ENCODE measurements at places on chromosomes 1 and 21. TPM values are rescaled to one million over a fixed set of nuclear protein-coding genes. Genes with fewer than 3 reads are reported as not detected.

The WNT4 gene
- not detected for total RNA-seq

GRCh38 chr1:14190508-14190907 lies 408.0 kb upstream of the KAZN start:
- DNase-seq: no peak
- no peak overlapping the region for H3K4me3 ChIP-seq
- H3K4me1 ChIP-seq: no peaks in the 10 kb centered on the region
- no peaks in the 10 kb centered on the region for H3K27me3 ChIP-seq
- H3K27ac ChIP-seq: no peak overlapping the region

DNA sequence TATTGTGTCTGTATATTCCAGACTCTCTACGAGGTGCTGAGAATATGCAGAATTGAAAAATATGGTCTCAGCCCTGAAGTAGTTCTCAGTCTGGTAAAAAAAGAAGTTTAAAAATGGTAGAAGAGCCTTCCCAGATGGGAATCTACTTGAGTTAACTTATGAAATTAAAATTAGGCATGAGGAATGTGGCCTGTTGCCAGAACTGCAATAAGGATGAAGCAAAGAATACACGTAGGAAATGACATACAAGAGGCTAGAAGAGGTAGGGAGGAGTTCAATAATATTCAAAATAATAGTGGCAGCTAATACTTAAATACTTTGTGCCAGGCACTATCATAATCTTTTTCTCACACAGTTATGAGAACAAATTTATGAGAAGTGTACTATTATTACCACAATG lies 6.3 kb downstream of the ASPM start:
- no peak overlapping the region for H3K4me3 ChIP-seq
- no peaks in the 10 kb centered on the region for H3K36me3 ChIP-seq
- no peak overlapping the region for H3K27ac ChIP-seq
- DNase-seq: no peak
- peaks cover under 1% of the 10 kb centered on the region for H3K4me1 ChIP-seq

The C1orf141 gene
- not detected for total RNA-seq

DNA sequence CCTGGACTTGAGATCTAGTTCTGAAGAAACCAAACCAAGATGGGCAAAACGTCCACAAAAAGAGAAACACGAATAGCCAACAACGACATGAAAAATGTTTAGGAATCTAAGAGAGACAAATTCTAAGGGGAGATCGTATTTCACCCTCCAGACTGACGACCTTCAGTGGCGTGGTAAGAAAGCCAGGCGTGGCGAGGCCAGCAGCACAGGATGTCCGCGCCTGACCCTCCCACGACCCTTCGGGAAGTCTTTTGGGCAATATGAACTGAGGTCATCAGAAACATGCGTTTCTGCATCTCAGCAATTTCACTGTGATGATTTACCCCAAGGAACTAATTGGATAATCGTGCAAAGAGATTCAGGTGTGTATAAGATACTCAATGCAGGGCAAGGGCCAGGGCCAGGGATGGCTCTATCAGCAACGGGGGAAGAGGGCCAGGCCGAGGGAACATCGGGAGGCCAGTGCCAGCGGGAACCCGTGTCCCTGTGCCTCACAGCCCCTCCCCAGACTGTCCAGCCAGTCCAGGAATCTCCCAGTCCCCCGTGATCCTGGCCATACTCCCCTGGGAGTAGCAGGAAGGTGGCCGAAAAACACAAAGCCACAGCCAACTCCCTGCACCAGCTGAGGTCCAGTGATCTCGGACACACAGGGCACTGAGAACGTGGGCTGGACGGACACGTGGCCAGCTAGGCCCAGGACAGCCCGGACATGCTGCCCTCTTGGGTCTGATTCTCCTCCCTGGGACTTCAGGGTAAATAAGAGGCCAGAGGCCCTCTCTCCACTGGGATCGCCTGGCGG lies 53.6 kb upstream of the ADARB1 start:
- H3K4me1 ChIP-seq: peaks cover 19% of the 10 kb centered on the region
- peaks cover 19% of the 10 kb centered on the region for H3K36me3 ChIP-seq
- peak overlapping the region; percentile 38 for H3K4me3 ChIP-seq
- H3K27me3 ChIP-seq: peaks cover 17% of the 10 kb centered on the region

DNA sequence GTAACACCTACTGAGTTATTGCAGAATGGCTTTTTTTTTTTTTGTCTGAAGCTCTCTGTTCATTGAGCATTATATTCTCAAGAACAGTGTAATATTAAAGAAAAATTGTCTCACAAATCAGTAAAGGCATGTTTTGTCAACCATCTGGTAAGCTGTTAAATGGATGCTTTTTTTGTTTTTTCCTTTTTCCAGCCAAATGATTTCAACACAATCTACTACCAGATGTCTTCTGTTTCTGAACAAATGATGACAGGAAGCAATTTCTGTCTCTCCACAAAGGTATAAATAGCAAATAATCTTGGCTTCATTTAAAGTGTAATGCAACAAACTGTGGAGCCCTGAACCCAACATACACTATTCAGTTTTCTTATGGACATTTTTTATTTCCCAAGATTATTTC lies 78.6 kb upstream of the RGS2 start:
- no peaks in the 10 kb centered on the region for H3K4me1 ChIP-seq
- H3K27ac ChIP-seq: no peak overlapping the region
- DNase-seq: no peak
- H3K4me3 ChIP-seq: no peak overlapping the region

All from glutamatergic neuron (in vitro differentiated cells).